Activated B cell treated with CpG ODN at 0.5 μM for 24 hours (primary cell): ENCODE measurements at places on chromosomes 7 and 10. TPM values are rescaled to one million over a fixed set of nuclear protein-coding genes. Genes with fewer than 3 reads are reported as not detected.

The MKX gene
- not detected in 2 replicates for total RNA-seq

The SHTN1 gene
- 0.51 TPM in 1 of 2 replicates, not detected in the other for total RNA-seq

The DHX32 gene
- total RNA-seq = 15.5 and 16.4 TPM in 2 replicates

The MRC1 gene
- total RNA-seq = 0.11 and 0.15 TPM in 2 replicates

The POLR2J gene
- 45.2 and 49.5 TPM in 2 replicates for total RNA-seq

The AMPH gene
- not detected in 2 replicates for total RNA-seq

DNA sequence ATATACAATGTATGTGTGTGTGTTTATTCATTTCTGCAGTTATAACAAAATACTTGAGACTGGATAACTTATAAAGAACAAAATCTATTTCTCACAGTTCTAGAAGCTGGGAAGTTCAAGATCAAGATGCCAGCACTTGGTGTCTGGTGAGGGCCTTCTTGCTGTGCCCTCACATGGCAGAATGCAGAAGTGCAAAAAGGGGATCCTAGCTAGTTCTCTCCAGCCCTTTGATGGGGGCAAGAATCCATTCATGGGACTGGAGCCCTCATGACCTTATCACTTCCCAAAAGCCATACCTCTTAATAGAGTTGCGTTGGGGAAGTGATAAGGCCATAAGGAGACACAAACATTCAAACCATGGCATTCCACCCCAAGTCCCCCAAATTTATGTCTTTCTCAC lies 8.4 kb downstream of the GRB10 start:
- no peak overlapping the region for H3K4me3 ChIP-seq
- no peak for DNase-seq
- no peak overlapping the region for H3K27ac ChIP-seq
- H3K27me3 ChIP-seq = peaks cover 16% of the 10 kb centered on the region
- no peaks in the 10 kb centered on the region for H3K4me1 ChIP-seq

- H3K27ac ChIP-seq = no peak overlapping the region
- no peaks in the 10 kb centered on the region for H3K36me3 ChIP-seq
- no peak for DNase-seq
- H3K4me3 ChIP-seq = no peak overlapping the region
- no peaks in the 10 kb centered on the region for H3K4me1 ChIP-seq
Measured at GRCh38 chr7:45876519-45876918, 3.6 kb upstream of the CCDC201 start.

DNA sequence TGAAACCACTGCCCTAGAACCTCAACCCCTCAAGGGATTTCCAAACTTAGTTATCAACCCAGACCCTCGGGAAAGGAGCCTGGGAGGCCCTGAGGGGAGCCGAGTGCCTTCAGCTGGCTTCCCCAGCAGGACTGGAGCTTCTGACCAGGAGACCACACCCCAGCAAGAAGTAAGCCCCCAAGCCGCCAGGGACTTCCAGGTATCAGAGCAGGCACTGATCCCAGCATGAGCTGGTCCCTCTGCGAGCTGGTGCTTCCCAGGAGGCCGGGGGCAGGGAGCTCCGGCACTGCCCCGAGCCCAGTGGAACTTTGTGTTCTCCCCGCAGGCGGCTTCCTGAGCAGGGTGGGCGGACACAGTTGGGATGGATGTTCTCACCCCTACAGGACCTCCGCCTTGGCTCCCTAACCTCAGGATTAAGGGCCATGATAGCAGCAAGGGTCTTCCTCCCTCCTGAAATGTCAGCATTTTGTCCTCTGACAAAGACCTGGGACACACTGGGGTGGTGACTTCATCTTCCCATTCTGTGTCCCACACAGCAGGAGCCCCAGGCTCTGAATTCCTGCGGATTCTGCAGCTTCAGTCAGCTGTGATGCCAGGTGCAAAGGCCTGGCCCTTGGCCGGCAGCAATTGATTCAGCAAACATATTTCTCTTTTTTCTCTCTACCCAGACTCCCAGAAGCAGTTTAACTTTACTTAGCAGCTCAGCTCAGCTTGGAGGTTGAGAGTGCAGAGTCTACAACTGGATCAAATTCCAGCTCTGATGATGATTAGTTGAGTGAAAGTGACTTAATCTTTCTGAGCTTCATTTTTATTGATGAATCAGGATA lies 11.6 kb downstream of the ATP6V0E2 start:
- H3K27ac ChIP-seq = no peak overlapping the region
- H3K27me3 ChIP-seq = no peaks in the 10 kb centered on the region
- H3K4me1 ChIP-seq = peaks cover 21% of the 10 kb centered on the region
- H3K4me3 ChIP-seq = no peak overlapping the region

GRCh38 chr10:122139627-122140170 lies 131.4 kb upstream of the BTBD16 start:
- H3K4me1 ChIP-seq = no peaks in the 10 kb centered on the region
- DNase-seq = no peak
- no peak overlapping the region for H3K27ac ChIP-seq
- peaks cover 8% of the 10 kb centered on the region for H3K27me3 ChIP-seq

DNA sequence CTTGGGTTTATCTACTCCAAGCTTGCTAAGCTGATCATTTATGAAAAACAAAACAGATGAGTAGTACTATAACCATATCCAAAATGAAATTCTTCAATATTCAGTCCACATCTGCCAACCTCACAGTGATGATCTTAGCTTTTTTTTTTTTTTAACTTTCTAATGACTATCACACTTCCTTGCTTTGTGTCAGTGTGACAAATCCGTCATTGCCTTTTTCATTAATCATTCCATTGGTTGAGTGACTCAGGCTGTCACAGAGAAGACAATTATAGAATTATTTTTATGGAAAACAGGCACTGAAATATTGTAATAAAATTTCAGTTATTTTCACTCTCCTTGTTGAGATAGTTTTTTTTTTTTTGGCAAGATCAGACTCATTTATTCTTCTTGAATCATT lies 70.7 kb downstream of the CPVL start:
- no peak for DNase-seq
- no peaks in the 10 kb centered on the region for H3K36me3 ChIP-seq
- H3K4me3 ChIP-seq = no peak overlapping the region
- peaks cover 23% of the 10 kb centered on the region for H3K27me3 ChIP-seq

- no peak overlapping the region for H3K27ac ChIP-seq
- no peaks in the 10 kb centered on the region for H3K36me3 ChIP-seq
- no peak for DNase-seq
- no peak overlapping the region for H3K4me3 ChIP-seq
- no peaks in the 10 kb centered on the region for H3K4me1 ChIP-seq
Measured at GRCh38 chr7:79820387-79820786, 314.2 kb upstream of the GNAI1 start.

- no peak overlapping the region for H3K4me3 ChIP-seq
- no peaks in the 10 kb centered on the region for H3K36me3 ChIP-seq
- DNase-seq = no peak
- H3K27ac ChIP-seq = no peak overlapping the region
- H3K4me1 ChIP-seq = no peaks in the 10 kb centered on the region
Measured at GRCh38 chr7:127644484-127644883, 7.5 kb upstream of the SND1 start.

GRCh38 chr7:100358027-100358856 lies at the start of gene PILRB:
Gene PILRB, plus strand, starts transcription at chr7:100358117. Its CDS starts 186 bp downstream, at chr7:100358303.
- peak within 1 kb of the TSS; percentile 63 for H3K27ac ChIP-seq
- no peaks in the 10 kb centered on the region for H3K27me3 ChIP-seq
- DNase-seq = no peak
- H3K4me3 ChIP-seq = no peak within 1 kb of the TSS
- H3K36me3 ChIP-seq = peaks cover 87% of the 10 kb centered on the region
- H3K4me1 ChIP-seq = peaks cover 26% of the 10 kb centered on the region

DNA sequence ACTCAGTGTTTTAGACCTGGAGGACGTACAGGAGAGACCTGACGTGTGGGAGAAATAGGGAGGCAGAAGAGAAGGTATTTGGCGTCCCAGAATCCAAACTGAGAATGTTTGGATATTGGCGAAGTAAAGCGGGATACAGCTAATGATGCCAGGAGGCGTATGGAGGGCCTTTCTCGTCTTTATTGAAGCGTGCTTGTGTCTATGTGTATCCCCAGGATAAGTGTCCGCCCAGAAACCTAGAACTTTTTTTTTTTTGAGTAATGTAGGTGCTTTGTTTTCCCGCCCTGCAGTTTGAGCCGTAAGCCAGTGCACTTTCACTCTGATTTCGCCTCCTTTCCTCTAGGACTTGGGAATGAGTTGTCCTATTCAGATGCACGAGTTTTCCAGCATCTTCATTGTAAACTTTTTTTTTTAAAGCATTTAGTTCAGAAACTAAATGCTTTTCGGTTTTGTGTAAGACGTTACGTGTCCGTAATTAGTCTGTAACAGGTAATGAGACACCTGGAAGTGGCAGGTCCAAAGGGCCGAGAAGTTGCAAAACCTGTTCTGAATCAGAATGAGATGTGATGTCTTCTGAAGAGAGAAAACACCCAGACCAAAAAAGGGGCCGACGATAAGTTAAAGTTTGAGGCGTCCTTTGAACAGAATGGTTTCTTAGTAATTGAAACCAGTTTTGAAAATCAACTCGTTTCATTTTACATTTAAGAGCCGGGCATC lies 746 bp downstream of the ARL5B start:
- H3K27ac ChIP-seq = peak overlapping the region; percentile 95
- peaks cover 19% of the 10 kb centered on the region for H3K36me3 ChIP-seq
- no peak for DNase-seq
- H3K27me3 ChIP-seq = no peaks in the 10 kb centered on the region
